ENCODE measurements at places on chromosomes 16 and 17.

DNA sequence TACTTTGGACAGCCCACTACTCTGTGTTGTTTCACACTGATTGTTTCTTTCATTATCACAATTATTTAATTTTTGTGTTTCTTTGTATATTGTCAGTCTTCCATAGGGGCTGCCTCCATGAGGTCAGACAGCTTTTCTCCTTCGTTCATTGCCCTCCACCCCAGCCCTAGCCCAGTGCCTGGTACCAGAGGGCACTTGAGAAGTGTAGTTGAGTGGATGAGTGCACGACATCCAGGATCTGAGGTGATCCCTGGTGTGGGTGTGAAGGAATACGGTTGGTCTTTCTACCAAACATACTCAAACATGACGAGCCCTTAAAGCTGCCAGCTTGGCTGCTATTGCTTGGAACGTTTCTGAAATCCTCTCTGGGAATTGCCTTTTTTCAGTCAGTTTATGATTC is 37.9 kb downstream of the DHRS7B start:
- no peak for DNase-seq

GRCh38 chr17:29041571-29041970 is 1.4 kb upstream of the PIPOX start:
- DNase-seq: no peak

DNA sequence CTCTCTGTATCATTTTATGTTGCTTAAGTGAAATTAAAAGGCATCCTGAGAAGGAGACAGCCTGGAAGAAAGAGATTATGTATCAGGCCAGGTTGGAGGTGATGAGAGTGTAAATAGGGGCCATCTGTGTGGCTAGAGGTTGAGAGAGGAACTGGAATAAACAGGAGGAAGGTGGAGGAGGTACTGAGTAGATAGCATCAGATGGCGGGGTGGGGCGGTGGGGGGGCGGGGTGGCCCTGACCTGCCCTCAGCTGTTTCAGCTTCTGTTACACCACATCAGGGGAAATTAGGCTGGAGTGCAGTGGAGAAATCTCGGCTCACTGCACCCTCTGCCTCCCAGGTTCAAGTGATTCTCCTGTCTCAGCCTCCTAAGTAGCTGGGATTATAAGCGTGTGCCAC is 6.9 kb upstream of the KCNG4 start:
- DNase-seq: no peak

DNA sequence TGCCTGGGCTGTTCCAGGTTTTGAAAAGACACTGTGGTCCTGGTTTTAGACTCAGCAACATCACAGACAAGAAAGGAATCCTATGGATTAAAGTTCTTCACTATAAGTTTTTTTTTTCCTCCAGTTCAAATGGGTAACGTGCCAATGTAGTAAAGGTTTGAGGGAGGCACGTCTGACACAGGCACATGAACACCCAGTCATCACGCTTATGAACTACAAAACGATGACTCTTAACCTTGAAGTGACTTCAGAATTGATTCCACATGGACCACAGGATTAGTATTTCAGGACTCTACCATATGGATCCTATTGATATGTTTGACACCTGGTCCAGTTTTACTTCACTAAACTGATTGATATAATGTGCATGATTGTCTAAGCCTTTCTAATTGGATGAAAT is 2.3 kb downstream of the PRMT7 start:
- no peak for DNase-seq

- no peak for DNase-seq
These were observed 298.4 kb upstream of the SALL1 start for GRCh38 chr16:51449441-51449840.

DNA sequence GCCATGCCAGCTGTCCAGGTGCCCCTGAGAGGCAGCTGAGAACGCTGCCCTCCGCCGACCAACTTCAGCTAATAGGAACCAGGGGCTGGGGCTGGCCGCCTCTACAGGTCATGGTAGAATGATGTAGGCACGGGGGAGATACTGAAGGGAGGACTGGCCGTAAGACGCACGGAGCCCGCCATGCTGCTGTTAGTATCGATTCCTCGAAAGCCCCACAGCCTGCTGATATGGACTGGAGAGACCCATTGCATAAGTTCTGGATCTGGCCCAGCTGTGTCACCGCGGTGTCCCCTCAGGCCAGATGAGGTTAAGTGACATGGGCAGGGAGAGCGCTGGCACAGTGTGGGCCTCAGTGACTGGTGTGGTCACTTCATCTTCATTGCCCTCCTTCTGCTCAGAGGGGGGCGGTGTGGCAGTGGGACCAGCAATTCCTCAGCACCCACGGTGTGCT is 75.6 kb downstream of the AMFR start:
- DNase-seq: no peak

DNA sequence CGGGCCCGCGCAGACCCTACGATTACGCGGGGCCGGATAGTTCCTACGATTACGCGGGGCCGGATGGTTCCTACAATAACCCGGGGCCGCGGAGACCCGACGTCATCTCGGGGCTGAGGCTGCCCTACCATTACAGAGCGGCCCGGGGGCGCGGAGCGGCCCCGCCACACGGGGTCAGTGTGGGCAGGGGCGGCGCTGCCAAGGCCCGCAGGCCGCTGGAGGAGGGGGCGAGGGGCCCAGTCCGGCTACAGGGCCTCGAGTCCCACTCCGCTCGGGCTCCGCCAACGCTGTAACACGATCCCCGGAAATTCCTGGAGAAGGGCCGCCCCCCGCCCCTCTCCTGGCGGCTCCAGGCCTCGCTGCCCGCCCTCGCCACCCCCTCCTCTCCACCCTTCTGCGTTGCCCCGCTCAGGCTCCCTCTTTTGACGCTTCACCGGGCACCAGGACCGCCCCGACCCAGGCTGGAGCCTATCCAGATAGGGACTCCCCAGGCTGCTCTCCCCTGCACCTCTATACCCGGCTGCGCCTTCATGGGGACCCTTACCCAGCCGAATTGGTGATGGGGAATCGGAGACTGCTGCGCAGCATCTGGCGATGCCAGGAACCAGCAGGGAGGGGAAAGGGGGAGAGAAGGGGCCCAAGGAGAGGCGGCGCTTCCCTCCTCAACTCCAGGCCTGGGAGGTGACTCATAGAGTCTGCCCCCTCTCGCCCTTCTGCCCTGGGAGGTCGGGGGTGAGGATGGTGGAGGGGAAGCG is at the start of gene RAB34:
Gene RAB34 (minus strand): TSS at position 291 of the 755 bp plus-strand sequence. CDS start 602 bp downstream, outside the sequence.
- DNase-seq: peak; percentile 96

DNA sequence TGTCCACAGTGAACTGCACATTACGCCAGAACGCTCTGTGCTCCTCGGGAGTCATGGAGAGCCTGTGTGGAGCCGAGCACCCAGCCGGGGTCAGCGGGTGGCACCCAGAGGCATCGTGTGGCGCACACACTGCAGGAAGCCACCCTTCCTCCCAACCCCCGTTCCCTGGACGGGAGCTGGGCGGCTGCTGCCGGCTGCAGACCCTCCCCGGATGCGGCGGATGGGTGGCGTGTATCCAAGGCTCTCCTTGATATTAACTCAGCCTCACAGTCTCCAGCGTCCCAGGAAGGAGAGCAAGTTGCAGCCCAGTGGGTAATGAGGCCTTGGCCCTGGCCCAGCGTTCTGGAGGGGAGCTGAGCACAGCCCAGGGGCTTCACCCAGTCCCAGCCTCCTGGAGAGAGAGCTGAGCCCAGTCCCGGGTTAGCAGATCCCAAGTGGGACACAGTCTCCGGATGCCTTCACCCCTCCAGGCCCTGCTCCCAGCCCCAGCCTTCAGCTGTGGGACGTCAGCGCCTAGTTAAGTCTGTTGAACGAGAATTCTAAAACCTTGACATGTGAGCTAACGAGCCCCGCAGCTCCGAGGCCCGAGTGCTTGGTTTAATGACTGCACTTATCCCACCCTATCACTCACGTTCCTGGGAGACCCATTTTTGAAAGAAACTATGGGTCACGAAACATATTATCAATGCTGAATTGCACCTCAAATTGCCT is 86.6 kb downstream of the TBC1D16 start:
- no peak for DNase-seq

DNA sequence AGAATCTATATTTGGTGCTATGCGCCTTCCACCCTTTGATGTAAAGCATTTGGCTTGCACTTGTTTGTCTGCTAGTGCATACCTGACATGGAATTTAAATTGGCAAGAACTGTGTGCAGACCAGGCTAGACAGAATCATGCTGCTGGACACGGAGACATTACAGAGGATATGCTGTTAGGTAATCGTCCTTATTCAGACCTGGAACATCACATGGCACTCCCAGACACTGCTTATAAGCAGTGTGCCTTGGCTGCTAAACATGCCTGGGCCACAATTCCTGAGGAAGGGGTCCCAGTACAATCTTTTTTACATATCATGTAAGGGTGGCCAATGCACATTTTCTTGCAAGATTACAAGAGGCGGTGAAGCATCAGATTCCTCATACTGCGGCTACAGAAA is 6.4 kb downstream of the CD300LD start:
- DNase-seq: no peak

GRCh38 chr17:62662855-62663254 is 35.4 kb downstream of the MRC2 start:
- DNase-seq: no peak

- peak; percentile 14 for DNase-seq
These were observed 174.2 kb downstream of the TANC2 start for GRCh38 chr17:63140255-63140654.

- no peak for DNase-seq
These were observed 11.2 kb downstream of the NAGPA start for GRCh38 chr16:5022521-5022920.

DNA sequence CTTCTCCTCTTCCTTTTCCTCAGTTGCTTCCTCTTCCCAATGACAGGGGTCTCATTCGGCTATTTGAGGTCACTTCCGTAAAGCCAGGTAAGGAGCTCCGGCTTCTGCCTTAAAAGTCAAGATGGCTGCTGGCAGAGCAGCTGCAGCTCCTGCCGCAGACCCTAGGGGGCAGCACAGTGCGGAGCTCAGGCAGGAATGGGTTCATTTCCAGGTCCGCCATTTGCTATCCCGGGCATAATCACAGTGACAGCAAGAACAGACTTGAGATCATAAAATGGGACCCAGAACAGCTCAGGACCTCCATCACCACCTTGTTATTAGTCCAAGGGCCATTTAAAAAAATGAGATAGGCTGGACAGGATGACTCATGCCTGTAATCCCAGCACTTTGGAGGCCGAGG is 199.5 kb downstream of the ZNF18 start:
- DNase-seq: no peak

GRCh38 chr17:36947922-36948716 is 635 bp upstream of the AATF start:
- no peak for DNase-seq

- DNase-seq: no peak
These were observed 84.5 kb downstream of the SEC14L1 start for GRCh38 chr17:77225265-77225664.

DNA sequence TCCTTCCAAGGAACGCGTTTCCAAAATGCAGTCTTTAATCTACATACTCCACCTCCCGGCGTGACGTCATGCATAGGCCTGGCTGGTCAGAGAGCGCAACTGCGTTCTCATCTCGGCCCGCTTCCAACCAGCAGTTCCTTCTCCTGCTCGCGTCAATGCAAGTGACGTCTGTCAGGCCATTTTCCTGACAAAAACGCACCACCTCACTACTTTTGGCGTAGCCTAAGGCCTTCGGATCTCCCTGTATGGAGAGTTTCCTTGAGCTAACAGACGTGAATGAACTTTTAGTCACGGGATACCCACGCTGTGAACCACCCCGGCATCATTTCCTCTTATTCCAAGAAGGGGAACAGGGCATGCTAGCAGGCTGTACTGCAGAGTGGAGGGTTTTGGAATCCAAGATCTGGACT is 25.0 kb downstream of the TEX14 start:
- DNase-seq: peak; percentile 57

DNA sequence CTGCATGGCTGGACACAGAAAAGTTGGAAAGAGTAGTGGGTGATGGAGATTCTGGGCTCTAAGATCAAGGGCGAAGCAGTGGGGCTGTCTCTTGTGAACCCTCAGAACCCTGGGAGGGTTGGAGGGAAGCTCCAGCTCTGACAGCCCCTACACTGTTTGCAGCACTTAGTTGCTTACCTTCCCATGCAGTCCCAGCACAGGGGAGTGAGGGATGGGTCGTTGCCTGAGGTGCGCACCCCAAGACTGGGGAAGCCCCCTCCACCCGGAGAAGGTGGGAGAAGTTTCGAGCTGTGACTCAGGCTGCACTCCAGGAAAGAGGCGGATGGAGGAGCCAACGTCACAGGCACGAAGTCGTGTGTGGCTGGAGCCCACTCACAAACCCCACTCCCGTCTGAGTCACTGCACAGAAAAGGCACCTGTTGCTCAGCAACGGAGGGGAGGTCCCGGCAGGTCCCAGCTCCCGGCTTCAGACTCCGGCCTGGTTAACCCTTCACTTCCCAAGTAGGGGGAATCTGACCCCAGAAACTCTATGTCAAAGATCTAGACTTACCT is 60.1 kb downstream of the AIPL1 start:
- DNase-seq: peak; percentile 28

GRCh38 chr17:43779145-43780125 is 658 bp upstream of the DUSP3 start:
- peak; percentile 28 for DNase-seq

DNA sequence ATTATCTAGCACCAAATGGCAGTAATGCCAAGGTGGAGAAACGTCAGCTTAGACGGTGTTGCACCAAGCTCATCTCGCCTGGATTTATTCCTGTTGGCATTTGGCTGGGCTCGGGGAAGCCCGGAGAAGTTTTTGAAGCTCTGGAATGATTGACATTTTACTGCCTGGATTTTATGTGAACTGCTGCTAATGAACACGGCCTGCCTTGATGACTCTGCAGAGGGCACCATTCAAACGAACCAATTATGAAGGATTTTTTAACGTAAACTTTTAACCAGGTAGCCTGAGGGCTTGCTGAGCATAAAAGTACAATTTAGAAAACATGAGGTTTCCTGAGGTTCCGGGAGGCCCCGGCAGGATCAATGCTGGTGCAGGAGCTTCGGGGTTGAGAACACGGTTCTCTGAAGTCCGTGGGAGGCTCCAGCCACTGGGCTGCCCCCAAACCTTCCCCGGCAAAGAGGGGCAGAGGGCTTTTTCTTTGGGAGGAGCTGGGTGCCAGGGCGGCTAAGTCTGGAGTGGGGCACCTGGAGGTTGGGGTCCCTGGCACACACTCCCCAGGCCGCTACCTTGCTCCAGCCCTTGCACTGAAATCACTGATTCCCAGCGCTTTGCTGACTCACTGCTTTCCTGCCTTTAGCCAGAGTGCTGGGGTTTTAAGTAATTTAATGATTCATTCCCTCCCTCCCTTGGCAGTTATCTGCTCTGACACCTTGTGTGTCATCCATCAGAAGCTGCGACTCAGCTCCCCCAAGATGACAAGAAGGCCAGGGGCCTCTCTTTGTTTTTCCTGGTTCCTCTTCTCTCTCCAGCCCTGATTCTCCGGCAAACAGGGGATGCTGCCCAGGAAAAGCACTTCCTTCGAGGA is 161.2 kb upstream of the IRX3 start:
- peak; percentile 33 for DNase-seq
